AG09319 (cell line): ENCODE measurements at places on chromosomes 4 and X.

GRCh38 chr4:53044651-53044960 lies 182.5 kb downstream of the RASL11B start:
- DNase-seq, result no peak

GRCh38 chr4:100566396-100566795 lies 48.6 kb upstream of the EMCN start:
- no peak for DNase-seq

- no peak for DNase-seq
Measured at GRCh38 chr4:39354254-39354552, 12.0 kb downstream of the RFC1 start.

GRCh38 chr4:90095000-90095399 lies 32.2 kb upstream of the CCSER1 start:
- DNase-seq, result no peak

DNA sequence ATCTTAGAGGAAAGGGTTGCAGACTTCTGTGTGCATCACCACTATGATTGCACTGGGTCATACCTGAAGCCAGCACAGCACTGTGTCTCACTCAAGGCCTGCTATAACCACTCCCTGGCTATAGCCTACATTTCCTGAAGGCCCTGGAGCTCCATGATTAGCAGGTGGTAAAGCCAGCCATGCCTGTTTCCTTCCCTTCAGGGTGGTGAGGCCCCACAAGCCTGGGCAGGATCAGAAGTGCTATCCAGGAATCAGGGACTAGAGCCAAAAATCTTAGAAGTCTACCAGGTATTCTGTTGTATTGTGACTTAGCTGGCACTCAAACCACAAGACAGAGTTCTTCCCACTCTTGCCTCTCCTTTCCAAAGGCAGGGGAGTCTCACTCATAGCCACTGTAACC lies 734.6 kb downstream of the GLUD2 start:
- no peak for DNase-seq

DNA sequence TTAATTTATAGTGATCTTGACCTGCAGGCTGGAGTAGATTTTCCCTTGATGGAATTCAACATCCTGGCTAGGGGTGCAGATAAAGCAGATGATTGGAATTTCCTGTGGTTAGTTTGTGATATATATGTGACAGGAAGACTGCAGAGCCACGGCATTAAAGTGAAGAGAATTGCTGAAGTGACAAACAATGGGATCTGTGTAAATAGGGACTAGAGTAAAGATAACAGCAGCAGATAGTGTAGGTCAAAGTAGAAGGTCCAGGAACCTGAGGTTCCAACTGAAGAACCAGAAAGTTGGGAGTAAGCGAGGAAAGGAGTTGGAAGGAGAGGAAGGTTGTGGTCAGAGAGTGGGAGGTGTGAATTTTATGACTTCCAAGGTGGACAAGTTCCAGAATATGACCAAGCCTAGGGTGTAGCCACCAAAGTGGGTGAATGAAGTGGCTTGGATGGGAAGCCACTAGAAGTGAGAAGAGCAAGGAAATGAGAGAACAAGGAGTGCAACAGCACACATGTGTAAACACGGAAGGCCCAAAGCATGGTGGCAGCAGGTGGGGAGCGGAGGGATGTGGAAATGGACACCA lies 325.0 kb downstream of the RAB28 start:
- no peak for DNase-seq

DNA sequence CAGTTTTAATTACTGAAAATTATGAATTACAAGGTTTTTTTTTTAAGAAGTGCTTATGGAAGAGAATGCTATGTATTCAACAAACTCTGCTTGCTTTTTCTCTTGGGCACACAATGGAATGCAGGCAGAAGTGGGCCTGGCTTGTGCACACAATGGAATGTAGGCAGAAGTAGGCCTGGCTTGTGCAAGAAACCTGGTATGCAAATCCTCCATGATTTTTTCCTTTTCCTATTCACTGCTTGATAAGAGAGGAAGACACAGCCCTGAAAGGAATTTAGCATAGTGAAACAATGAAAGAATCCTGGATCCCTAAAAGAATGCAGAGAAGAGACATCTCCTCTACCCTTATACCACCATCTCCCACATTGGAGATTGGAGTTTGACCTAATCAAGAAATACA lies 138.4 kb downstream of the COL25A1 start:
- no peak for DNase-seq

GRCh38 chrX:118566359-118566758 lies 70.7 kb downstream of the DOCK11 start:
- peak; percentile 28 for DNase-seq

DNA sequence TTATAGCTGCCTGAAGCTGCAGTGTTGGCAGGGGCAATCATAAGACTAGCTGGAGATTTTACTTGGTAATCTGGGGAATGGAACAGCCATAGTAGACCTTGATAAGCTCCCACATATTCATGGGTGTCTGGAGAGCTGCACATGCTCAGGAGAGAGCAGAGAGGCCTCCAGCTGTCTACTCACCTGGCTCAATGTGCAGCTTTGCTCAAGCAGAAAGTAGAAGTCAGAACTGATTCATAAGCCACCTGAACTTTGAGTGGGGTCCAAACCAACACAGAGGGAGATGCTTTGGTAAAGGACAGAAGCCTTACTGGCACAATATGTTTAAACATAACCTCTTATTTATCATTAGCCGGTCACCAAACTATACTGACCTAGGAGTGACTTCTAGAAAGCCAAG lies 54.4 kb downstream of the KDM6A start:
- no peak for DNase-seq

DNA sequence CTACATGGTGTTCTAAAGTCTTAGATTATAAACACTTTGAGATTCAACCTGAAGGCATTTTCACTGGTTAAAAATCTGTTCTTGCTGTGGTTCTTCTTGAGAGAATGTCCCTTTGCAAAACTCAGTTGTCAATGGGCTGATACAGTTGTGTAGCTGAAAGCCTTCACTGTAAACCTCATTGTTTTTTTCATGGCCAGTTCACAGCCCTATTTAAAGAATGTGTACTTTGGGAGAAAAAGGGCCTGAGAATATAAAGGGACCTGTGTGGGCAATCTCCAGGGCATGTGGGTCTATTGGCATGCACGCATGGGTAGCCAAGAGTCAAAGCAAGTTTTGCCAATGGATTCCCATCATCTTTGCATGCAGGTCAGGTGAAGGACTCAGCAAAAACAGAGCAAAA lies 7.8 kb upstream of the MAP7D3 start:
- DNase-seq, result no peak

DNA sequence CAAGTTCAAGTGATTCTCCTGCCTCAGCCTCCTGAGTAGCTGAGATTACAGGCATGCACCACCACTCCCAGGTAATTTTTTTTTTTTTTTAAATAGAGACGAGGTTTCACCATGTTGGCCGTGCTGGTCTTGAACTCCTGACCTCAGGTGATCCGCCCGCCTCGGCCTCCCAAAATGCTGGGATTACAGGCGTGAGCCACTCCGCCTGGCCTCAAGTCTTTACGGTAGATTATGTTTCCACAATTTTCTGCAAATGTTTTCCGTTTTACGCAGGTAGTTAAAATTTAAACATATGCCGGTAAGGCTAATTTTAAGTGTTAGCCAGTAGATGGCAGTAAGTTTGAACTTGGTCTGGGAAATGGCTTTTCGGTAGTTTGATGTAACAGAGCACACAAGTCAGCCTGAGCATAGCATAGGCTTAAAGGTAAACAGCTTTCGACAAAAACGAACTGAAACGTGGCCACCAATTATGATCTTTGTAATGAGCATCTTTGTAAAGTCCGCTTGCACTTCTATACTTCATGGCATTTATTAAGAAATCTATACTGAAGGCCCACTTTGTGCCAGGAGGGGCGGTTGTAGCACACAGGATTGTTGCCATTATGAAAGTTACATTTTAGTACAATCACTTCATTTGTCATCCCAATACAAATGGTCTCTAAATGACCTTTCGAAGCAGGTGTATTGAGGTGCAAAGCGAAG lies 31.1 kb downstream of the CCKAR start:
- peak; percentile 47 for DNase-seq

DNA sequence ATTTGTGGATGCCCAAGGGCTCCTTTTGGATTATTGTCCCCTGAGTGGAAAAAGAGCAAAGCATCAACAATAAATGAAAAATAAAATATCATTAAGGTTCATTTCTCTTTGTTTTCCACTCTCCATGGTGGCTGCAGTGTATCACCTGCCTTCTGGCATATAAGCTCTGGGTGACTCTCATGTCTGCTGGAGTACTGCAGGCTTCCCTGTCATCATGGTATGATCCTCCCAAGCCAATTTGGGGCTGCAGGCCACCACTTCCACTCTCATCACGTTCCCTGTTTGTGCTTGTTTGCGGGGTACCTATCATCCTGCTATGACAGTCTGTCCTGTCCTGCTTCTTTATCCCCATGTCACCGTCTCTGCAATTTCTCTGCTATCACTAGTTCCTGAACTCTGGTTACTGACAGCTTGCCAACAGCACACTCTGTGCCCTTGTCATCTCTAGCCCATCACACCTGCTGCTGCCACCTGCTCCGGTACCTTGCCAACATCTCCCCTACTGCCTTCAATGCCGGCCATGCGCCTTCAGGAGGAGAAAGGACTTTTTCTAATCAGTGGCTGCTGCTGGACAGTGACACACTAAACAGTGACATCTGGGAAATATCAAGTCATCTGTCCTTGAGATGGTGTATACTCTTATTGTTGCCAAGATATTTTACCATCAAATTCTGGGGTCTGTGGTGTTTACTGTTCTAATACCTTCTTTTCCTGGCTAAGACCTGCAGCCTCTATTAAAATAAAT lies 23.0 kb upstream of the FGF5 start:
- DNase-seq, result no peak

DNA sequence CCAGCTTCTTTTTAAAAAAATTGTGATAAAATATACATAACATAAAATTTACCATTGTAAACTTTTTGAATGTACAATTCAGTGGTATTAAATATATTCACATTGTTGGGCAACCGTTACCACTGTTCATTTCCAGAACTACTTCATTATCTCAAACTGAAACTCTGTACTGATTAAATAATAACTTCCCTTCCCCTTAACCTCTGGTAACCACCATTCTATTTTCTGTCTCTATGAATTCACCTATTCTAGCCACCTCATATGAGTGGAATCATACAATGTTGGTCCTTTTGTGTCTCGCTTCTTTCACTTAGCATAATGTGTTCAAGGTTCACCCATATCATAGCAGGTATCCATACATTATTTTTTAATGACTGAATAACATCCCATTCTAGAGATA lies 8.3 kb downstream of the GPR50 start:
- no peak for DNase-seq

GRCh38 chr4:146486565-146486964 lies 35.2 kb downstream of the SLC10A7 start:
- no peak for DNase-seq

- DNase-seq, result no peak
Measured at GRCh38 chrX:100973411-100973810, 3.9 kb downstream of the ARL13A start.

GRCh38 chr4:184588893-184589292 lies 60.4 kb downstream of the CASP3 start:
- no peak for DNase-seq

GRCh38 chrX:66030505-66031317 lies 9.2 kb downstream of the VSIG4 start:
- no peak for DNase-seq

DNA sequence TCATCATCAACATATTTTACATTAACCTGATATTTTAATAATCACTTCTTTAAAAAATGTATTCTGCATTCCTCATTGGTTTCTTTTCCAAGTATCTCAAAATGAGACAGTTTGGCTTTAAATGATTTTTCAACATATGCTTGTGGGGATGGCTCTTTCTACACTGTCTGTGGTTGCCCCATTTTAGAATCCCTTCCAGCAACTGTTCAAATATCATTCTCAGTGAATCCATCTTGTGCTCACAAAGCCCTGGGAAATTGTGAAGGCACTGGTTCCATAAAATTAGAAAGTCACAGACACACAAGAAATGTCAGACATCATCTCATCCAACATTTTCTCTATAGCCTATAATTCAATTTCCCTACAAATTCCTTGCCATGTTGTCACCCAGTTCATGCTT lies 103.5 kb downstream of the LNX1 start:
- DNase-seq, result no peak

DNA sequence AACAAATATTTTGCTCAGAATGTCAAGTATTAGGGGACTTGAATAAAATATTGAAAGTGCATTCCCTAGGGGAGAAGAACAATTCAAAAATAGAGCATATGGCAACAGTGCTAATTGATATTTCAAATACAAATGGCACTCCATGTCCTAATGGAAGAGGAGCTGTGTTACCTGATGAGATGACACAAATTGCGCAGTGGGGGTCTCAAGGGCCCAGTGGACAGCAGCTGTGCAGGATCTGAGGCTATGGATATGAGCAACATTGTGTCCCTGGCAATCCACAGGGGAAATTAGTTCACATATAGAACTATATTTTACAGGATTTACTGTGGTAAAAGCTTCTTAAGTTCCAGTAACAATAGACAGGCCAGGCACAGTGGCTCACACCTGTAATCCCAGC lies 17.4 kb upstream of the USP46 start:
- DNase-seq, result no peak

DNA sequence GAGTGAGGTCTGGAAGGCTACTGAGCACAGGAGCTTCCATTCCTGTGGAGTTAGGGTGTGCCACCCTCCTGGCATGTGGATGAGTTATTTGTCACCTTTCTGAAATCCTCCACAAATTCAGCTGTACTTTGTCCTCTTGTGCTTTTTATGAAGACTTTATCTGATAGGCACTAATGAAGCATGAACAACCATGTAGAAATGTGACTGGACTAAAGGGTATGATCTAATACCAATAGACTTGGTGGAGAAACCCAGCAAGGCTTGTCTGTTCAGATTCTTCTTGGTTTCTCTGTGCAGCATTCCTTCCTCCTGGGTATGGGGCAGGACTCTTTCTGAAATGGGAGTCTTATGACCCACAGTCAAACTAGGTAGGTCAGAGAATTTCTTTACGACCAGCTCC lies 9.6 kb downstream of the NBDY start:
- DNase-seq, result no peak

DNA sequence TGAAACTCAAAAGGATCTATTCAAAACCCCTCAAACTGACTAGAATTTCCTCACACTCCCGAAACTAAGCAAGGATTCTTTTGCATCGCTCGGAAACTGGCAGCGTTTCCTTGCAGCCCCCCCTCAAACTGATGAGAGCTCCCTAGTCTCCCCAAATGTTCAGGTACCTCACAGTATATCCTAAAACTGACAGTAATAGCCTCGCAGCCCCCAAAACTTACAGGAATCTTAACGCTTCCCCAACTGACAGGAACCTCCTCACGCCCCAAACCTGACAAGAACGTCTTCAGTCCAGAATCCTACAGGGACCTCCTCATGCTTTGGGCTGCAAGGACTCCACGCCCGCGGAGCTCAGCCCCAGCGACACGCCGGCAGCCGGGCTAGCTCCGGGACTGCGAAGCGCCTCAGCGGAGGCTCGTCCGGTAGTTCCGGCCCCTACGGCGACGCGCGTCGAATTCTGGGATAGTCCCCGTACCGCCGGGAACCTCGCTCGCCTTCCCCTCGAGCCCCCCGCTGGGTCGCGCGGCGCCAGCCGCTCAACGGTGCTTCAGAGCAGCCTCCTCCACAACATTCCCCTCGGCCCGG lies 640 bp downstream of the PHF8 start:
- DNase-seq, result no peak
